Stimulated activated CD8-positive, alpha-beta memory T cell treated with anti-CD3 and anti-CD28 coated beads, Interleukin-2, amount 100 ng/mL, for 1 hour (primary cell): ENCODE measurements at places on chromosomes 5 and 9.
A peak's percentile ranks its signal among the peaks of the same experiment; 100 is the strongest.

DNA sequence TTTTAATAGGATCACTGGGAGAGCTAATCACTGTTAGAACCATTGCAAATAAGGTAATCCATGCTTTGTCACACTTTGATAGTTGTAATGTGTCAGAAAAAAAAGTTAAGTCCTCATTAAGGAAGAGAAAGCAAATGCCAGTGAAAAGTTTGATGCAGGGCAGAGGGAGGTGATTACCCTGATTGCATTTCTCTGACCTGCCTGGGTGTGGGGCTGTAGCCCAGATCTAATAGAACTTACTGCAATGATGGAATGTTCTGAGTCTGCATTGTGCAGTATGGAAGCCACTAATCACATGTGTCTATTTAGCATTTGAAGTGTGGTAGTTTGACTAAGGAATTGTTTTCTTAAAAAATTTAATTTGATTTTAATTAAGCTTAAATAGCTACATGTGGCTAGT, 202.7 kb downstream of the ATP10B start:
- DNase-seq = no peak

- DNase-seq = no peak
Observed at GRCh38 chr5:119743927-119744326, 114.6 kb downstream of the FAM170A start.

- no peak for DNase-seq
Observed at GRCh38 chr5:142386137-142387023, 61.6 kb upstream of the SPRY4 start.

GRCh38 chr9:134253606-134254205, 72.5 kb upstream of the RXRA start:
- DNase-seq = no peak

GRCh38 chr5:79025054-79025472, 40.0 kb upstream of the ARSB start:
- DNase-seq = peak; percentile 5

DNA sequence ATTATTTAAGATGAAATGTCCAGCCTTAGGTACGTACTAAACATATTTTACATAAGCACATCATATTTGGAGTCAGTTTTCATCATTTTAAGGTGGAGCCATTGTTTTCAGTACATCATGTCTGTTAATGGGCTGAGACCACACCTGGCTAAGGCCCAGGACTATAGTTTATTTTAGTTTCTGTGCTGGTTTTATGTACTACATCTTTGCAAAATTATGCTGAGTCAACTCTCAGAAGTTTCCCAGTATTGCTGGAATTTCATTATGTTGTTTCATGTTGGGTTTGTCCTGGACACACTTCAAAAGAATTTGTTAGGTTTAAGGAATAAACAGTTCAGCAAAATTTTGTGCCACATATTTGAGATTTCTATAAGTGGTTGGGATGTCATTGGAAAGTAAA, 171.2 kb downstream of the CCDC171 start:
- no peak for DNase-seq

GRCh38 chr9:117718701-117719100, 14.5 kb downstream of the TLR4 start:
- no peak for DNase-seq

GRCh38 chr9:14094491-14094890, 219.4 kb downstream of the NFIB start:
- DNase-seq = no peak

DNA sequence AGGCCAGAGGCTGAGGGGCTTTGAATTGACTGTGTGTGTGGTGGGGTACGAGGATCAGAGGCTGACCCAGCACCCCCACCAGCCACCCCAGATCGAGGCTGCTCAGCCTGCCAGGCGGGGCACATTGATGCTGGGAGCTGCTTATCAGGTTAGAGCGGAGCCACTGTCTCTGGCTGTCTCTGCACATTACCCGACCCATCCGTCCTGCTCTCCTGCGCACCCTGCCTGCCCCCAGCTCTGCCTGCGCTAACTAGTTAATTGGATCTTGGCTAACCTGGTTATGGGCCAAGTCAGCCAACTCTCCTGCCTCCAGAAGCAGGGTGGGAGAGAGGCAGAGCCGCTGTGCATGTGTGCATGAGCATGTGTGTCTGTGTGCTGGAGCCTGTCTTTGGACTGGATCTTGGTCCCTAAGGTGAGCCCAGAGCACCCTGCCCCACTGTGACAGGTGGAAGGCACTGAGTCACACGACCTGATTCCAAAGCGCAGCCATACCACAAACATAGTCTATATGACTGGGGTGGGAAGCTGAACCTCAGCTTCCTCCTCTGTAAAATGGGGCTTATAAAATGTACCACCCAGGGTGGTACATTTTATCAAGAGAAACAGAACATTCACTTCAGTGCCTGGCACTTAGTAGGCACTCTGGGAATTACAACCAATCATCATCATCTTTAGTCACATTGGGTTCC, 39.7 kb downstream of the PCDH1 start:
- no peak for DNase-seq
